C1 segment of cervical spinal cord (tissue), 14 donors: ENCODE measurements at places on chromosomes 3 and 15.

DNA sequence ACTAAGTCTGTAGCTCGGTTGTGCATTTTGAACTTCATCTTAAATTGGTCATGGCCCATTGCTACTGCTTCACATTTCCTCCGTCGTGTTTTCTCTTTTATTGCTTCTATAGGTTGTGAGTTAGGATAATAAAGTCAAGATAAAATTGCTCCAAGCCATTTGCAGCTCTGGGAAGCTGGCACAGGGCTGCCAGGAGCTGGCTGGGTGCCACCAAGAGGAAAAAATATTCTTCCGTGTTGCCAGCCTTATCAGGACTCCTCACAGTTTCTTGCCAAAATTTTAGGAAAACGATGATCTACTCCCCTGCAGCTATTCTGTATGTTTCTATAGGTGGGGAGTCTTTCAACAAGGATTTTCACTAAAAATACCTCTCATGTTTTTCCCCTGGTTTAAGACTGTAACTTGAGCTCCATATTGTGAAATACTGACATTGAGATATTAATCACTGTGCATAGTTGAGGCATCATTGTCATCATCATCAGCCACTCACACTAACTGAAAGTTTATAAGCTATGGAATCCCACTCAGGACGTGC is 55.4 kb upstream of the PIAS1 start:
- DNase-seq = no peak

- DNase-seq = no peak
Measured at GRCh38 chr15:52206446-52206845, 15.3 kb upstream of the GNB5 start.

- DNase-seq = no peak
Measured at GRCh38 chr3:19213603-19214220, 65.4 kb downstream of the KCNH8 start.

GRCh38 chr3:107413264-107413663 is 36.0 kb downstream of the CCDC54 start:
- no peak for DNase-seq

DNA sequence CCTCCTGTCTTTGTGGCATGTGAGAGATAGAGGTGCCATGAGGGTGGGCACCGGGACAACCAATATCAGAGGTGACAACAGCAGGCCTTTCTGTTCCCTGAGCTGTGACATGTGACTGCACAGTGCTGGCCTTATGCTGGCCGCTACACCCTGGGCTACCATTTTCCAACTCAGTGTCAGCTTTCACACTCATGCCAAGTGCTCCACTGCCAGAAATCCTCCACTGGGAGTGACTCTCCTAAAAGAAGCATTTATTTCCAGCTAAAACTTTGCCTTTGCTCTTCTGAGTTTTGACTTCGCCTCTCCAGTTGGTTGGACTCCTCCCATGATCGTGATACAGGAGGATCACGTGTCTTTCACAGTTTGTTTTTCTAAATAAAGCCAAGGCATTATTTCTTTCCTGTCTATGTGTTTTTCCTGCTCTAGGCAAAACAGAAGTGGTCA is 31.4 kb downstream of the CA12 start:
- peak; percentile 8 for DNase-seq

GRCh38 chr3:12420393-12420792 is 63.9 kb upstream of the TSEN2 start:
- DNase-seq = no peak

- DNase-seq = no peak
Measured at GRCh38 chr3:184742676-184743135, 30.8 kb upstream of the MAGEF1 start.

- DNase-seq = peak; percentile 71
Measured at GRCh38 chr3:136250903-136251460, 842 bp downstream of the PCCB start.

- DNase-seq = no peak
Measured at GRCh38 chr15:91793771-91794170, 59.7 kb upstream of the SLCO3A1 start.
